Occipital lobe (tissue), 3 donors: ENCODE measurements at places on chromosomes 5 and 9. TPM values are rescaled to one million over a fixed set of nuclear protein-coding genes. Genes with fewer than 3 reads are reported as not detected.
A peak's percentile ranks its signal among the peaks of the same experiment; 100 is the strongest.

- no peak for DNase-seq
Observed at GRCh38 chr9:133103987-133104505, 17.0 kb downstream of the RALGDS start.

- DNase-seq, result no peak
Observed at GRCh38 chr9:117121316-117121715, 293.5 kb downstream of the ASTN2 start.

DNA sequence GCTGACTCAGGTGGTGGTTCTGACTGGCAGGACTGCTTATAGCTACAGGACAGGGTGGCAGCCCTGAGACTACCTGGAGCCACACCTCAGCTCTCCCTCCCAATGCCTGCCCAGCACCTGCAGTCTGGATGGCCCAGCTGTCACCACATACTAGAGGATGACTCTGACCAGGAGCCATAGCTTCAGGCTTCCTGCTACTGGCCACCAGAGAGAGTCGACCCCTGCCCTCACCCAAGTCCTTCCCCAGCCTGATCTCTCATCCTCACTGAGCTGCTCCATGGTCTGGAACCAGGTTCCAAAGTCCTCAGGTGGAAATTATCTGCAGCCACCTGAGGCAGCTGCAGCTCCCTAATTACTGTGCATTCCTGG is 25.6 kb upstream of the TDRD7 start:
- no peak for DNase-seq

- DNase-seq, result no peak
Observed at GRCh38 chr5:36301858-36302603, at the start of gene RANBP3L. Gene RANBP3L (minus strand): TSS chr5:36301902. CDS start chr5:36301416, 486 bp downstream.

- DNase-seq, result no peak
Observed at GRCh38 chr9:22204240-22204639, 195.1 kb upstream of the CDKN2B start.

DNA sequence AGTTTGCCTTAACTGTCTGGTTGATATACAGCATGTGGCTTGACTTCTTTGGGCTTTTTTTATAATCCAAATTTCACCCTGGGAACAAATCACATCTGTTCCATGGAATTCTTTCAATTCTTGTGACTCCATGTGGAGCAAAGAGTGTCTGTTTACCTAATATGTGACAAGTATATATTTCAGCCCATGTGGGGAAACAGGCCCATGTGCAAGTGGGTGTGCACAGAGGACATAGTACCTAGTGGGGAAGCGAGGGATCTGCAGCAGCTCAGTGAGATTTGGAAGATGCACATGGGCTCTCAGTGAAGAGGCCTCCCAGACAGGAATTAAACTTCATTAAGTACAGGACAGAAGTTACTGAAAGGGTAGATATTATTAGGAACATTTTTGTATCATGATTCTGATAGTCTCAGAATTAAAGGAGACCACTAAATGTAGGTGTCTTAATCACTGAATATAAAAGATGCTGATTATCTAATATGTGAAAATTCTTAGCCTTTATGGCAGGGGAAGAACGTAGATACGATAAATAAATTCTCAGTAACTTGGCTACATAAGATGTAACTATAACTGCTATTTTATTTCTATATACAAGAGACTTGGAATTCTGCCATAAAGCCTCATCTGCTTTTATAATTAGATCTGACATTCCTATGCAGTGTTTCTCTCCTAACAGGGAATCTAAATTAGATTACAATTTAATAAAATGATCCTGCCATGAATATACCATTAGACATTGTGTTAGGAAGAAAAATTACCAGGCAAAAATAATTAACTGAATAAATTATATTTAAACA is 181.2 kb downstream of the SLC12A2 start:
- no peak for DNase-seq

DNA sequence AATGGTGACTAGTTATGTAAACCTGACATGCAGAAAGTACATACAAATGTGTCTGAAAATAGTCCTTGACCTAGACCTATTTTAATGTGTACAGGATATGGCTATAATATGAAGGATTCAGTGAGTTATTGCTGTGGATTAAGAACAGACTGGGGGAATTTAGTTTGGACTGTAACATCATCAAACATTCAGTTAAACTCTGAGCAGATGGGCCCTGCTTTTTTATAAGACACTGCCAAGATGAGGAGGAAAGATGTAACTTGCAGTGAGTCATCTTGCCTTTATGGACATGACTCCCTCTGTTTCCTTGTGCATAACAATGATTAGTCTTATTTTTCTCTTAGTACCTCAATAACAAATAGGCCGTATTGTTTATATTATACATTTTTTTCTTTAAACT is 12.2 kb downstream of the PPP3R2 start:
- no peak for DNase-seq

GRCh38 chr5:160496784-160497183 is 75.1 kb downstream of the PTTG1 start:
- no peak for DNase-seq

- no peak for DNase-seq
Observed at GRCh38 chr5:40682154-40683017, 2.7 kb downstream of the PTGER4 start.

DNA sequence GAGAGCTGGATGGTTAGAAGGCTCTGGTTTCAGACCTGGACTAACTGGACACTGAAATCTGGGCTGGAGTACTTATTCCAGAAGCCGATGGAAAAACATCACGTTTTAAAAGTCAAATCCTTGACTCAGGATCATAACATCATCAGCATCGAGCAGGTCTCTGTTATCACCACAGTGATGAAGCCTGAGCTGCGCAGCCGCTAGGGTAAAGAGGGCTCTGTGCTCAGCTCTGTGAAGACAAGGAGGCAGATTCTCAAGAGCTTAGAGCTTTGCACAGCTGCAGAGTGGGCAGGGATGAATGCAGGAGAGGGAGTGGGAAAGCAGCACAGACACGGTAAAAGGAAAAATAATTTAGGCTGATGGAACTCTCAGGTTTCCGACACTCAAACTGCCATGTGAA is 208.8 kb upstream of the TAS2R1 start:
- peak; percentile 48 for DNase-seq

GRCh38 chr5:121497176-121497575 is 354.5 kb upstream of the FTMT start:
- no peak for DNase-seq

GRCh38 chr9:91757782-91758181 is 192.2 kb downstream of the ROR2 start:
- no peak for DNase-seq

DNA sequence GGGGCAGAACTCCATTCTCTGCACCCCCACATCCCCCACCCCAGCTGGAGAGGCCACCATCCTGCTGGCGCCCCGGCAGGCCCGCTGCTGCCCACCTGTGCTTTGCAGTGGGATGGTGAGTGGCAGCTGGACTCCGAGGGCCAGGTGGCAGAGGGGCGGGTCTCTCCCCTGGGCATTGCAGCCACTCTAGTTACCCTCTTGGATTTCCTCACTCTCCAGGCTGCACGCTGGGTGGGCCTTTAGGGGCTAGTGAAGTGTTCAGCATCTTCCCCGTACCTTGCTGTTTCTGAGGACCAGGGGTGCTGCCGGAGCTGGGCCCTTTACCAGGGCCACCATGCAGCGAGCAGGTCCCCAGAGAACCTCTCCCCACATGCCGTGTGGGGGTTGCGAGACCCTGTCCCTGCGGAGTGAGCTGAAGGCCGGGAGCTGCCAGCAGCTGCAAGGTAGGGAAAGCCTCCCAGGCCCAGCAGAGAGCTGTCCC is 88.4 kb upstream of the SH3PXD2B start:
- DNase-seq, result no peak

GRCh38 chr9:21491756-21492155 is 9.6 kb upstream of the IFNE start:
- no peak for DNase-seq

DNA sequence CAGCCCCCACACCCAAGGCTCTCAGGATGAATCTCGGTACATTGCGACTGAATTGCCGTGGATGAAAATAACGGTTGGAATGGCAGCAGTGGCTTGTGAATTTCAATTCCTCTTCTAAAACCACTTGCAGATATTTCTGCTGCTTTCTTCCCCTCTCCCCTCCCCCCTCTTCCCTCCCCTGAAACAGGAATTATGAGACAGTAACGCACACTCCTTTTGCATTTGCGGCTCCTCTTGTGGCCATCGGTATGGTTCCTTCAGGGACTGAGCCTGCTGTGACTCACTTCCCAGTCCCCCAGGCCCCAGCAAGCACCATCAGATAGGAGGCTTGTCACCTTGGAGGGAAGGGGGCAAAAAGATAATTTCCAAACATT is 9.7 kb downstream of the DCANP1 start:
- DNase-seq, result no peak

- DNase-seq, result no peak
Observed at GRCh38 chr5:91065496-91065895, 317.6 kb downstream of the ARRDC3 start.

DNA sequence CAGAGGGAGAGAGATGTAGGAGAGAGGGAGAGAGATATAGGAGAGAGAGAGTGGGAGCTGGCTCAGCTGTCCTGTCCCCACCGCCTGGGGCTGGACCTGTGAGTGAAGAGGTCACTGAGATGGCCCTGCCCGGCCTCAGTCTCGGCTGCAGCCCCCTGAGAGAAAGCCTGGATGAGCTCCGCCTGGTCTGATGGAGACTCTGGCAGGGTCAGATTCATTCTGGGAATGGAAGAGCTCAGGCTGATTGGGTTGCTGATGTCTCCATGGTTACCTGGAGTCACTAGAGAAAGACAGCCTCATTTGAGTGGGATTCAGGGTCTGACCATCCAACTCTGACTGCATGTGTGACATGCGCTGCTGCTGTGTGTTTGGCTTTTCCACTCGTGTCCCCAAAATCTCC is 27.1 kb upstream of the SEMA4D start:
- DNase-seq, result no peak

- DNase-seq, result no peak
Observed at GRCh38 chr5:162323466-162323865, 255.9 kb downstream of the GABRG2 start.

DNA sequence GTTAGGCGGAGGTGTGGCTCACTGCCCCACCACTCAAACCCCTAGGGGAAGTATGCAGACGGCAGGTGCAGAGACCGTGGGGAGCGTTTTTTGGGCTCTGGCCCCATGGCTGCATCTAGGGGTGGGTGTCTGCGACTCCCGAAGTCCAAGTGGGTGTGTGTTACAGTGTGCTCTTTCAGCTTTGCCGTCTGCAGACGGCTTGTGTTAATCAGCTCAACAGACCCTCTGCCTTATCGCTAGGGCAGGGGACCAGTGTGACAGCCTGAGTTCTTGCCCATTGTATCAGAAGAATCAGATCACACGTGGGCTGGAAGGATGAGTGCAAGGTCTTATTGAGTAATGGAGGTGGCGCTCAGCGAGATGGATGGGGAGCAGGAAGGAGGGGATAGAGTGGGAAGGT is 162.8 kb downstream of the ENC1 start:
- no peak for DNase-seq

DNA sequence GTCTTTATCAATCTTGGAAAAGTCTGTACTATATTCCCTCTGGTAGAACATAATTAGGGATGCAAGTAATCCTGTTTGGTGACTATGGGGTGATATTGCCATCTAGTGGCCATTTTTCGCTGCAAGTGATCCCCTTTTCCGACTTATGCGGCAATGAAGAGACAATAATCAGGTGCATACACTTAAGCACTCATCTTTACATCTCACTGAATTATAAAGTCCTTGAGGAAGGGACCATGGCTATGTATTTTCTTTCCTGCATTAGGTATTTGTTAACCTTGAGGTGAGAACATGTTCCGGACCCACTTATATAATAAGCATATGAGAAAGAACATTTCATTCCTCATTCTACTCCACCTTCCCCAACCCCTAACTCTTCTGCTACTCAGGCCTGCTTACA is 19.6 kb upstream of the LIX1 start:
- peak; percentile 10 for DNase-seq

DNA sequence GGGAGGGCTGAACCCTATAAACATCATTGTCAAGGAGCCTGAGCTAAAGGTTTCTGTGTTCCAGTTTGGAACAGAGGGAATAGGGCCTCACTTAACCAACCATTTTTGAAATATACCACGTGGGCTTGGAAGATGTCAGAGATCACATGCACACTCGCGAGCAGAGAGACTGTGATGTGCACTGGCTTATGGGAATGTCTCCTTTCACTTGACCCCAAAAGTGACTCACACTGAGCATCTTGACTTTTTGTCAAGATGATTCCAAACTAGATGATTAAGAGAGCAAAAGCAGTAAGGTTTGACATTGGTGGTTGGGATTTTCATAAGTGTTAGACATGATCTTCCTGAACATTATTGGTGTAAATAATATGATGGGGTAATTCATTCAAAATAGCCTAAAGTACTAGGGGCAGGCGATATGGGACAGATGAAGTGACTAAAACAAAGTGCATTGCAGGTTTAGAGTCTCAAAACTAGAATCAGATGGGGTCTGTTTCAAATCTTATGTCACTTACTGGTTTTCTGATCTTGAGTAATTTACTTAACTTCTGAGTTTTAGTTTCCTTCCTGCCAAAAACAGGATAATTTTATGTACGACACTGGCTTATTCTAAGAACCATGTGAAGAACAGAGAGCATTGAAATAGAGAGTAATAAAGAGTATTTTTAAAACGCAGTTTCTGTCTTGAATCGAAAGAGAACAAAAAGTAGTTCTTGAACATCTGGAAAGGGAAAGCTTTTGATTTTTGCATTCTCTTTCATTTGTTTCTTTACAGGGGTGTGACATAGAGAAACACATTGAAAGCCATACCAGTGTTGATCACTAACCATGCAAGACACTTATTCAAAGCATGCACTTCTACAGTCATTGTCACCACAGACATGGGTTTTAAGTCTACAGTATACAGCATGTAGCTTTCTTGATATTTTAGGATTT is 383.0 kb downstream of the DIRAS2 start:
- no peak for DNase-seq

DNA sequence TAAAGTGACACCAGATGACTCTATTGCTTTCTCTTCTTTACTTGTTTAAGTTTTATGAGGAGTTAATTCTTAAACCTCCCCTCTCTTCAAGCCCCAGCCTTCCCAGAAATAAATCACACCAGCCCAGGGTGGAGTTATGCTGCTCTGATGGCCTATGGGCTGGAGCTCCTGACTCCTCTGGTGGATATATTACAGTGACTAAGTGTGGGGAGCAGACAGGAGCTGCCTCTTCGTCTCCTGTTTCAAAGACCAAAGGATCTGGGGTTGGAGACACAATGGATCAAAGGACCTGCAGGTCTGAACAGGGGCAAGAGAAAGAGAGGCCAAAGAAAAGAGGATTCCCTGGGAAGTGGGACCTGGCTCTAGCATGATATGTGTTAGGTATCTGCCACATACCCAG is 312.0 kb upstream of the MSX2 start:
- no peak for DNase-seq

Gene SLC25A48
- 0.62 TPM for total RNA-seq

Gene DNM1
- 71.7 TPM for total RNA-seq

Gene ADAMTSL2
- total RNA-seq, result 3.3 TPM

Gene SPINK5
- total RNA-seq, result not detected

Gene FAM151B
- 39.8 TPM for total RNA-seq

Gene C9orf153
- 0.62 TPM for total RNA-seq

Gene PCDHGB3
- total RNA-seq, result 12.3 TPM

Gene CMYA5
- total RNA-seq, result 1.2 TPM

Gene PCDHGB5
- 18.1 TPM for total RNA-seq

Gene RMI1
- total RNA-seq, result 18.6 TPM
